ENCODE measurements at places on chromosomes 2 and 18.

GRCh38 chr2:850429-850828, 100.2 kb upstream of the SNTG2 start:
- DNase-seq = no peak

- no peak for DNase-seq
These were observed 158.8 kb upstream of the SLC39A10 start for GRCh38 chr2:195498176-195498575.

GRCh38 chr2:170123593-170123992, 54.4 kb upstream of the MYO3B start:
- DNase-seq = no peak

DNA sequence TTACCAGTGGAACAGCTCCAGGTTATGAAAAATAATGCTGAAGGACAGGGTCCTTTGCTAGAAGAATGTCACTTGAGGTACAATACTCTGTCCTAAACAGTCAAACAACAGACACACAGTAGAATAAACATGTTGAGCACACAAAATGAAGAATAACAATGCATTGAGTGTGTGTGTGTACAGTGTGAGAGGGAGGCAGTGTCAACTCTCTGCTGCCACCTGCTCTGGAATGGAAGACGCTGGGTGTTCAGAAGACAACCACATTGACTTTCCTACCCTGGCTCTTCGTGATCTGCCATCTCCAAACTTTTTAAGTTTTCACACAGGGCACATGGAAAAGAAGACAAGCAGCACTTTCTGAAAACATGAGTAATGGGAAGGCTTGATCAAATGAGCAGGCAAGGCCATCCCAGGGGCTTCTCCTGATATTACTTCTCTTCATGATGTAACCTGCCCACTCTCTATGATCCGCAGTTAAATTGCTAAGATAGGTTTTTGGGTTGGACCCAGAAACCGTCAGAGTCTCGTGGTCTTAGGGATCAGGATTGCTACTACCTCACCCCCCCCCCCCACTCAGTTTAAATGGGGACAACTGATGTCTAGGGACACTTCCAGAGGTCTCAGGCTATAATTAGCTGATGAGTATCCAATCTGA, 533.2 kb upstream of the TNP1 start:
- DNase-seq = no peak

- DNase-seq = no peak
These were observed 162.0 kb downstream of the SLC8A1 start for GRCh38 chr2:40289771-40290404.

- DNase-seq = no peak
These were observed 916.0 kb upstream of the CELF4 start for GRCh38 chr18:38481576-38481975.

- no peak for DNase-seq
These were observed 40.6 kb downstream of the LCLAT1 start for GRCh38 chr2:30487603-30488002.

DNA sequence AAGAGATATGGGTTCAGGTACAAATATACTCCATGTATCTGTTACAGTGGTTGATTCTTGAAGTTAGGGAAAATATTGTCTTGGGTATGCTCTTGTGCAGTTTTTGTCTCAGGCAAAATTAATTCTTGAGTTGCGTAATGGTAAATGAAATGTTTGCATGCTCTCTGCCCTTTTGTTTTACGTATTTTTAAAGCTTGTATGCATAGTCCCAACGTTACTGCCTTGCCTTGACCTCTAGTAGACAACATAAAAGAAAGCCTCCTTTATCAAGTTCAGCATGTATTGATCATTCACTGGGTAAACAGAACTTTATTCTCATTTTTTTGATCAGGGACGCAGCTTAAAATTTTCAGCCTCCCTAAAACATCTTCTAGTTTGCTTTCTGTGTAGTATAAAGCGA, 283.1 kb downstream of the THSD7B start:
- DNase-seq = no peak

GRCh38 chr18:21134895-21135294, 23.3 kb upstream of the ROCK1 start:
- DNase-seq = no peak

DNA sequence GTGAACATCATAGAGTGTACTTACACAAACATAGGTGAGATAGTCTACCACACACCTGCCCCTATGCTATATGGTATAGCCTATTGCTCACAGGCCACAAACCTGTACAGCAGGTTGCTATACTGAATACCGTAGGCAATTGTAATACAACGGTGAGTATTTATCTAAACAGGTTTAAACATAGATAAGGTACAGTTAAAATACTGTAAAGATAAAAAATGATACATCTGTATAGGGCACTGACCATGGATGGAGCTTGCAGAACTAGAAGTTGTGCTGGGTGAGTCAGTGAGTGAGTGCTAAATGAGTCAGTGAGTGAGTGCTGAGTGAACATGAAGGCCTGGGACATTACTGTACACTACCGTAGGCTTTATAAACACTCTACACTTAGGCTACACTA, 267.0 kb upstream of the HS6ST1 start:
- no peak for DNase-seq

GRCh38 chr2:207254591-207255464, 89.1 kb upstream of the KLF7 start:
- DNase-seq = no peak

GRCh38 chr2:144464730-144465129, 55.2 kb downstream of the ZEB2 start:
- DNase-seq = no peak
